ENCODE measurements at places on chromosomes 3 and 15.

GRCh38 chr3:149541091-149541491 is 66.6 kb downstream of the TM4SF4 start:
- DNase-seq, result no peak

DNA sequence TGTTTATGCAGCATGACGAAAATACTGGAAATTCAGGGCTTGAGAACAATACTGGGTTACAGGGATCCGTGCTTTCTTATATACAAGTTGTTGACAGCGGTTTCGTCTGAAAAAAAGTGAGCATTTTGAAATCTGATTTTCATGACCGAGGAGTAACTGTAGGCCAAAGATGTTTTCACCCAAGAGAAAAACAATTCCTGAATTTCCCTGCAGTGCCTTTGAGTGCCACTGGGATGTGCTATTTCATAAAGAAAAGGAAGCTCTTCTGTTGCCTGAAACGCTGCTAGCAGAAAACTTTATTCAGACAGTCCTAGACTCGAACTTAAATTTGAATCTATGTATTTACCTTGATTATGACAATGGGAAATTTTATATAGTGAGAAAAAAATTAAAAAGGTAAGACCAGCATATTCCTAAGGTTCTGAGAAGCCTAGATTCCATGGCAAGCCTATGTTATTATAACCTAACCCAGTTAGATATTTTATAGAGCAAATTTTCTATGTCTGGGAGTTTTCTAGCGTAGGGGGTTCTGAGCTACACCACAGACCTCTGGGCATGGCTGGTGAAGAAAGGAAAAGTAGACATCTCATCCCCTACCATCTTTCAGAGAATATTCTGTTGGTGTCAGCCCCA is 30.2 kb downstream of the KCNAB1 start:
- peak; percentile 62 for DNase-seq

DNA sequence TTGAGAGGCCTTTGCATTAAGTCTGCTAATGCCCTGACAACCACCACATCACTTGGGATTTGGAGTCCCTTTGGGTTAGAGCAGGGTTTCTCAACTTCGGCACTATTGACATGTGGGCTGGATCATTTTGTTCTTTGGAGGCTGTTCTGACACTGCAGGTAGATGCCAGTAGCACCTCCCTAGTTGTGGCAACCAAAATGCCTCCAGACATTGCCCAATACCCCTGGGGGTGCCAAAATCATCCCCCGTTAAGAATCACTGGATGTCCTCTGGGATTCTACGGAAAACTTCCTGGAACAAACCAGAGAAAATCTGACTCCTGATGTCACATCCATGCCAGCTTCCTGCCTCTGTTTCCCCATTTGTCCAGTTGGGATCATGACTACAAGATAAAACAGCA is 37.2 kb upstream of the BLM start:
- DNase-seq, result no peak

GRCh38 chr3:75692061-75692460 is 27.9 kb downstream of the FRG2C start:
- no peak for DNase-seq

GRCh38 chr3:50158530-50159146 is 3.5 kb downstream of the SEMA3F start:
- DNase-seq, result no peak

DNA sequence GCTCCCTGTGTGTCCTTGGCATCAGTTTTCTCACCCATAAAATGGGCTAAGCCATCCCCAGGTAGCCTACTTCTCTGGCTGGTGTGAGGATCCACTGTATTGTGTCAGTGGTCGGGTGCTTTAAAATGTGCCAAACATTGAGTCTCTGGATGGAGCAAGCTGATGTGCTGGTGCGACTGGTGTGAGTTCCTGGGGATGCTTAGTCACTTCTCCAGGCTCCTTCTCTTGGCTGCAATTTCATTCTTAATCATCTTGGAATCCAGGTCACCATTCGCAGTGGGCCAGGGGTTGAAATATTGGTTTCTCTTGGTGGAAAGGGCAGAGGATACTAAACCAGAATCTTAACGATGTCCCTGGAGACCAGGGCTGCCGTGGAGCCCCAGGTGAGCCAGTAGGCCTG is 29.3 kb downstream of the SCN5A start:
- DNase-seq, result no peak

DNA sequence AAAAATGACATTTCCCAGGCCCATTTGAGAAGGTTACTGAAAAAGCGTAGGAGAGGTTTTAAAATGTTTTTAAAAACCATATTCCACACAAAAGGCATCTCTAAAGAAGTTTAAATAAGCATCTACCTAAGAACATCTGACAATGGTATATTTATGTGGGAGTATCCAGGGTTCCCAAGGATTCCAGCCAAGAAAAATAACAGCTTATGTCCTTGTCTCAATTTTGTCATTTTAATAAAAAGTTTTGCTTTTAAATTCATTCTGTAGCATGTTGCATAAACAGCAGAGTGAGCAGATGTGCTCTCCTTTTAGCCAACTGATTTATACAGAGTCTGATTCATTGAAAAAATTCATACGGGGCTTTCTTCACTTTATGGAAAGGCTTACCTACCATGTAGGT is 129.9 kb downstream of the LRRC3B start:
- no peak for DNase-seq

GRCh38 chr3:22284559-22284958 is 533.5 kb upstream of the ZNF385D start:
- no peak for DNase-seq

- no peak for DNase-seq
These were observed 60.1 kb downstream of the SLC12A1 start for GRCh38 chr15:48266024-48266689.

GRCh38 chr3:72591522-72592421 is 256.5 kb downstream of the SHQ1 start:
- DNase-seq, result no peak

GRCh38 chr3:71451060-71451459 is 132.5 kb downstream of the FOXP1 start:
- no peak for DNase-seq

DNA sequence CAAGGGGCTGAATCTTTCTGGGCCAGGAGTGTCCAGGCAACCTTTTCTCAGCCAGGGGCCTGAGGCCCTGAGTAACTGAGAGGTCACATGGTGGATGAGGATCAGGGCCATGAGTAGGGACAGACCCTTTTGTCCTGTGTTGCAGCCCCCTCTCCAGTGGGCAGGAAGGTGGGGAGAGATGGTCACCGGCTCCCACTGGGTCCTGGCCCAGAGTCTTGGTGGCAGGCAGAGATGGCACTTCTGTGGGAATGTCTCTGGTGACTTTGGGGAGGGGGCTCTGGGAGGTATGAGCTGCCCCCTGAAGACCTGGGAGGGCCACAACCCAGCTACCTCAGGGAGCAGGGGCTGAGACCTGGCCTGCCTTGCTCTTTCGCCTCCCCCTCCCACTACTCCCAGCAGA is 6.8 kb downstream of the ESYT3 start:
- no peak for DNase-seq

DNA sequence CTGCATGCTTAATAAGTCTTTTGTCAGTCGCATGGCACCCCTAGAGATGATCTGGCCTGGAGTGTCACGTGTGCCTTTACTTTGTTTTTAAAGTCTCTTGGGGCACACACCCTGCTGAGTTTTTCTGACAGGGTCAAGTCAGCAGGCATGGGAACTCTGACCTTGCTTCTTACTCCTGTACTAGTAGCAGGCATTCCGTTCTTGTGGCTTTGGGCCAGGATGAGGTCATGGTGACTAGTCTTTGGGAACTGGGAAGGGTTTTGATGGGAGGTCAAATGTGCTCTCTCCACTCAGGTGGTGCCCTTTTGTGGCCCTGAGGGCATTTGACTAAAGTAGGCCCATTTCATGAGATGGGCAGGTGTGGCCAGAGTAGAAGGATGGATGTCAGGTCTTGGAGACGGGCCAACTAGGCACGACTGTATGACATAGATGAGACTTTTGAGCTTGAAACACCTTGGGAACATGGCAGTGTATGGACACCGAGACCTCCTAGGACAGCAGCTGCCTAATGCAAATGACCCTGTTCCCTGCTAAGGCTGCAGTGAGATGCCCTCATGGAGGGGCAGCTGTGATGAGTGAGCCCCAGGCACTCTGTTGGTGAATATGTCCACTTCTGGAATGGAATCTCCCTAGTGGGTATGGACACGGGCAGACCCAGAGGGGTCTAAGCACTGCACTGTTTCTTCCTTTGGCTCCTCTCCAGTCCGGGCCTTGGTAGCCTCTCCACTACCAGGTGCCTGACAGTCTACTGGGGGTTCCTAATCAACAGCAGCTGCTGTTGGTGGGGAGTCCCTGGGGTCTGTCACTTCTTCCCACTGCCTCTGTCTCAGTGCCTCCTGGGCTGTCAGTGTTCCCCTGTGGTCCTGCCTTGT is 16.4 kb downstream of the SRPRB start:
- no peak for DNase-seq

DNA sequence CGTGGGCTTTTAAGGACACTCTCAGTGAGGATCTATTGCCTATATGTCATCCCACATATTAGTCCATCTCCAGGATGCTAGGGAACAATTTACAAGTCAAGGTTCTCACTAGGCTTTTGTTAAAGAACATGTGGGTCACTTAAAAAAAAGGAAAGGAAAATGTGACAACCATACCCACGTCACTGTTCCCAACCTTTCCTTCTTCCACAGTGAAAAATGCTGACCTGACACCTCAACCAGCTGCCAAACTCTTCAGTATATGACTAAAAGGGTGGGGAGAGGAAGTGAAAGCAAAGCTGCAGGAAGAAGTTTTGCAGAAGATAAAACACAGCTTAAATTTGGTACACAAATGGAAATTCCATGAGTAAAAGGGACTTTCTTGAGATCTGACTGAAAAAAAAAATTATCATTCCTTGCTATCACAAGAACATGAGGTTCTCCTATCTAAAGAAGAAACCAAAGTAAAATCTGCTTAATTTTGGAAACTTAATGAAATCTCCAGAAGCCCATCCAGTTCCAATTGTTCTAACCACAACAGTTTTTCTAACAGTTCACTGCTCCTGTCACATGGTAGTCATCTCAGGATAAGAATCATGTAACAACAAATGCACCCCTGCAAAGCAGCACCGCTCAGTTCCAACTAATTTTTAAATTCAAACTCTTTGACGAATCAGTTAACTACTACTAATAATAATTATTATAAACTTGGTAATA is 117.0 kb upstream of the TSPAN3 start:
- peak; percentile 33 for DNase-seq

DNA sequence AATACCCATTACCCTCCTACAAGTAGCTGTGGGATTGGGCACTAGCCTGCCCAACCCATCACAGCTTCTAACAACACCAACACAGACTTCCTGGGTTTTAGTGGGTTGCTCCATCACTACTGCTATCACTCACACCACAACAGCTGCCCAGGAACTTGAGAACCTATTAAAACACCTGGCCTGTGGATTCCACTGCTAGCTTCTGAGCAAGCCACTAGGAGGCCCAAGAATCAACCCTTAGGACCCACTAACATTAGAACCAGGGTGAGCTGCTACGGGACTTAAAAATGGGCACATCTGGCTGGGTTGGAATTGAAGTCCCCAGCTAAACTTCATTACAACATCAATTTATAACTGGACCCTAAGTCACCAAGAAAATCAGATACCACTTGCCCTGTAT is 113.2 kb upstream of the TP63 start:
- DNase-seq, result no peak

DNA sequence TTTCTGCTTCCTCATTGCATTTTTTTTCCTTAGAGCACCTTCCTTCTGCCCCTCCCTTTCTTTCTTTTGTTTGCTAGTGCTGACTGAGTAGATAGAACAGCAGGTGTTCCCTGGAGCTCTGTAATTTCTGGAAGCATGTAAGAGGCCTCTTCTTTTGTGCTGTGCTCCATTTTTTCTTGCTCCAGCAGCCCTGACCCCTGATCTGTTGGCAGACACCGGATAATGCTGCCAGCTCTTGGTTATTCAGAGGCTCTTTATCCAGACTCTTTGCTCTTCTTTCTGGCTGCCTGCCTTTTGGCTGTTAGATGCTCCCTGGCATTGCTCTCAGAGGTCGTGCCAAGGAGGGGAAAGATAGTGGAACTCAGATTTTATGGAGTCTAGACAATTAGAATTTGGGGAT is 104.4 kb upstream of the RBMS3 start:
- DNase-seq, result no peak

- DNase-seq, result no peak
These were observed 54.8 kb downstream of the PAK2 start for GRCh38 chr3:196794467-196794866.

DNA sequence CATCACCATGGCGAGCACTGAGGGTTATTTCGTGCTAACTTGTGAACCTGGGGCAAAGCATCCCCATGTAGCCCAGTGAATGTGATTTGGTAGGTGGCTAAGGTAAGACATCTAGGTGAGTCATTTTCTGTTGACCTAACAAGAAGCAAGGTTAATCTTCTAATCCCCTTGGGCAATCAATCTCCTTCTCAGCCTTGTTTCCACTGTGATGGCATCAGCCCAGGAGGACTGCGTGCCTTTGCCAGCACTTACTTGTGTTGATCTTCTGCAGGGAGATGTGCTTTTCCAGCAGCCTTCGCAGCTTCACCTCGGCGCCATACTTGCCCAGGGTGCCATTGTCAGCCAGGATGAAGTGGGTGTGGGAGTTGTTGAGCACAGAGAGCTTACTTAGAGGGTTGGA is 35.7 kb downstream of the TRPM1 start:
- no peak for DNase-seq

DNA sequence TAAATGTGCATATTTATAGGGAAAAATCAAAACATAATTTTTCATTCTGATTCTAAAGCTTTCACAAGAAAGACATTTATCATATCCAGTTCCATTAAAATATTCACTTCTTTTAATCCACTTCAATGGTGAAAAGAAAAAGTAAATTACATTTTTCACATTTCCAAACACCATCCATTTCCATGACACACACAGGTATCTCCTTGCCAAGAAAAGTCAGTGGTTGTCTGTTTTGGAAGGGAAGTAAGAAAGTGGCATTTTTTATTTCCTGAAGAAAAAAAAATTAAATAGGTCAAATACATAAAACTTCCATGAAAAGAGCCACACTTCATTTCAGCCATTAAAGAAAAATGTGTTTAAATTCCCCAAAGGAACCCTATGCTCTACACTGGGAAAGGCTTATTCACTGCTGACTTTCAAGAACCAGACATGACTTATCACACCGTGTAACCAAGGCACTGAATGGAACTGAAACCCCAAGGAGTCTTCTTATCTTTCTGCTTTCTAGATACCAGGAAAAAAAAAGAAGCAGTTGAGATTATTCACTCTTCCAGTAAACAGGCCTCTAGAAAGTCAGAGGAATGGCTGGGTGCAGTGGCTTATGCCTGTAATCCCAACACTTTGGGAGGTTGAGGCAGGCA is 44.5 kb downstream of the OSBPL10 start:
- DNase-seq, result no peak

GRCh38 chr3:30597131-30597768 is 9.2 kb upstream of the TGFBR2 start:
- no peak for DNase-seq

Measured in CD4-positive, alpha-beta T cell treated with Interleukin-21 for 1 hour (primary cell).